ENCODE measurements at places on chromosomes 5 and 9.

GRCh38 chr9:5305741-5306140 is 1.2 kb upstream of the RLN2 start:
- DNase-seq = no peak

- no peak for DNase-seq
Measured at GRCh38 chr5:116013207-116013785, 19.0 kb upstream of the ARL14EPL start.

DNA sequence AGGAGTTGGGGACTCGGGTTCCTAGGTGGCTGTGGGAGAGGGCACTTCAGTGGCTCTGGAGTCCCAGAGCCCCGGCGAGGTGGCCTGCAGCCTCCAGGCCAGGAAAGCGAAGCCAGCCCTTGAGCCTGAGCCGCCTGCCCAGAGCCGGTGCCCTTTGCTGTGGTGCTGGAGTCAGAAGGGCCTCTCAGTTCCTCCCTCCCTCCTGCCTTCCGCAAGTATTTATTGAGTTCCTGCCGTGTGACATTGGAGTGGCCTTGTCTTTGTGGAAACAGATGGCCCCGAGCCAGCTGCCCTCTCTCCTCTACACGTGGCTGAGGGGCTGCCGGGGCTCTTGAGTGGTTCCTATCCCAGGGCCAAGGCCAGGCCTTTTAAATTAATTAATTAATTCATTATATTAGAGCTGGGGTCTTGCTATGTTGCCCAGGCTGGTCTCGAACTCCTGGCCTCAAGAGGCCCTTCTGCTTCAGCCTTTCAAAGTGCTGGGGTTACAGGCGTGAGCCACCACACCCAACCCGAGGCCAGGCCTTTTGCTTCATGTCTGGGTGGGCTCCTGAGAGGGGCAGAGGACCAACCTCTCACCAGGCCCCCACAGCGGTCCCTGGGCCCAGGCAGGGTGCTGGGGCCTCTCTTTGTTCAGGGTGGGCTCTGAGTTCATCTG is 45.6 kb upstream of the IER5L start:
- no peak for DNase-seq

- DNase-seq = no peak
Measured at GRCh38 chr5:61641748-61642565, 309.9 kb downstream of the ZSWIM6 start.

GRCh38 chr9:123615381-123615780 is 259.4 kb downstream of the CRB2 start:
- no peak for DNase-seq

DNA sequence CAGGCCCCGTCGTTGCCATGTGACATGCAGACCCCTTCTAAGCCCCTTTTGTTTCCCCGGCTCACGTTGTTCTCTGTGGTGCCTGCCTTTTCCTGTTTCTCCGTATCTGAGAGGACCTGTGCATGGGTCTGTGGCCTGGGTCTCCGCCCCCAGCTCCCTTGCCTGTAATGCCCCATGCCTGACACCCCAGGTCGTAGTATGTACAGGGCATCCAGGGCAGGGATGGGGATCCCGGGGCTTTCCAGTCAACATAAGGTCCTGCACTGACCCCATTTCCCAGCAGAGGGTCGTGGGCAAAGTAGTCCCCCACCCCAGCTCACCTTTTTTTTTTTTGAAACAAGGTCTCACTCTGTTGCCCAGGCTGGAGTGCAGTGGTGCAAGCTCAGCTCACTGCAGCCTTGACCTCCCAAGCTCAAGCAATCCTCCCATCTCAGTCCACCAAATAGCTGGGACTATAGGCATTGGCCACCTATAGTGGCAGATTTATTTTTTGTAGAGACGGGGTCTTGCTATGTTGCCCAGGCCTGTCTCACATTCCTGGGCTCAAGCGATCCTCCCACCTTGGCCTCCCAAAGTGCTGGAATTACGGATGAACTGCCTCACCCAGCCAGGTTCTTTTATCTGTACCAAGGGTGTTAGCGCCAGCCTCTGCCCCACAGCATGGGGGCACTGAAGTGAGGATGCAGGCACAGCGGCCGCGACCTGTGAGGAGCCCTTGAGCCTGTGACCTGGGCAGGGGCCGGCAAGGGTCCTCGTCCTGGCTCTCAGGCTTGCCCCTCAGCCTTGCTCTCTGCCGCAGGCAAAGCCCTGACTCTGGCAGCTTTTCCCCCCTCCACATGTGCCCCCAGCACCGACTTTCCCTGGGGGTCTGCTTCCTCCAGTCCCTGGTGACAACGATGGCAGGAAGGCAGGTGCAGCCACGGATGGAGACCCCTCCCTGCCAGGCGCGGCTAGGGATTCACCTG is 19.1 kb upstream of the QSOX2 start:
- DNase-seq = no peak

DNA sequence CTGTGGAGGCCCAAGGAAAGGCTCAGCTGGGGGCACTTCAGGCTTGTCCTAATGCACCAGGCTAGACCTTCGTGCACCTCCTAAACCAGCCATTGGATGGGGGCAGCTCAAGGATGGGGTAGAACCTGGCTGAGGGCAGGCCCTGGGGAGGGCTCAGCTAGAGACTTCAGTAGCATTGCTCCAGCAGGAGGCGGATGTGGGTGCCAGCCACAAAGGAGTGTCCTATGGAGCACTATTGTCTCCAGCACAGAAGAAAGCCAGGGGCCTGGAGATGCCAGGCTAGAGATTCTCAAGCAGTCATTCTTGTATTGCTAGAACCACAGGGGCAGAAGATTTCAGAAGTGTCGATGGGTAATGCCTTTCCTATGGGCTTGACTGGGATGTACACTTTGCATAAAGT is 131.8 kb downstream of the SYK start:
- DNase-seq = no peak

DNA sequence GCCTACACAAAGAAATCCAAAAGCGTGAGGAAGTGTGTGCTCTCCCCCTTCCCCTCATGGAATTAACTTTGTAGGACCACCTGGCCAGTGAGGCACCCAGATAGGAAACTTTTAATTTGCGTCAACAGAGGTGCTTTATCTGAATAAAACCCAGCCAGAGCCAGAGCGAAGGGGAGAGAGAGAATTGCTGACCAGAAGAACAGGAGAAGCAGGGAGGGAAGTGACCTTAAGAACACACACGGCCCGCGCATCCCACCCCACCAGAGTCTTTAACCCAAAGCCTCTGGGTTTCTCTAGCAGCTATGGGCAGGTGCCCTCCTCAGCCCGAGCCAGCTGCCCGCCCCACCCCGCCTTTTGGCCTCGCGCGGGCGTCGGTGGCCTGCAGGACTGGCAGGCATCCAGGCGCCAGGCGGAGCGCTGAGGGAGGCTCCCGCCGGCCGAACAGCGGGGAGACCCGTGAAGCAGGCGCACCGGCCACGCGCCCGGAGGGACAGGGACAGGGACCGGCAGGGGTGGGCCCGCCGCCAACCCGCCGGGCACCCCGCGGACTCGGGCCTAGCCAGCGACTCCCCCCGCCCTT is 580 bp downstream of the ERAP1 start:
- peak; percentile 49 for DNase-seq

GRCh38 chr5:142845402-142845921 is 75.3 kb downstream of the ARHGAP26 start:
- DNase-seq = peak; percentile 20

GRCh38 chr5:102049517-102049916 is 246.6 kb downstream of the SLCO4C1 start:
- no peak for DNase-seq

GRCh38 chr5:43730832-43731342 is 127.9 kb downstream of the NNT start:
- no peak for DNase-seq

GRCh38 chr5:14362491-14362890 is 219.1 kb upstream of the OTULINL start:
- peak; percentile 71 for DNase-seq

- no peak for DNase-seq
Measured at GRCh38 chr9:107158321-107158720, 124.8 kb upstream of the RAD23B start.

- no peak for DNase-seq
Measured at GRCh38 chr9:126549246-126550006, 64.3 kb upstream of the LMX1B start.

- no peak for DNase-seq
Measured at GRCh38 chr5:108238936-108239887, 142.7 kb downstream of the FBXL17 start.

DNA sequence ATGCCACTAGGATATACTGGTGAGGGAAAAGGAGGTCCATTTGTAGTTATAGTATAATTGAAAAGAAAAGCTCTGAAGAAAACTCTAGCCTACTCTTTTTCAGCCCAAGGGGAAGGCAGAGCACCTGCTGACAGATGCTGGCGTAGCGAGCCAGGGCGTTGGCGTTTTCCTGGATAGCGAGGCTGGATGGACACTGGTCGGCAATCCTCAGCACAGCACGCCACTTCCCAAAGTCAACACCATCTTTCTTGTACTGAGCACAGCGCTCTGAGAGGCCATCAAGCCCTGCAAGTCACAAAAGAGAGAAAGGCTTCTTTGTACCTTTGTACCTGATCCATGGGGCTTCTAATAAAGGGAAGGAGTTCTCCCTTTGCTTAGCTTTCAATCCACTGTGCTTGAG is 8.2 kb downstream of the ALDOB start:
- DNase-seq = no peak

DNA sequence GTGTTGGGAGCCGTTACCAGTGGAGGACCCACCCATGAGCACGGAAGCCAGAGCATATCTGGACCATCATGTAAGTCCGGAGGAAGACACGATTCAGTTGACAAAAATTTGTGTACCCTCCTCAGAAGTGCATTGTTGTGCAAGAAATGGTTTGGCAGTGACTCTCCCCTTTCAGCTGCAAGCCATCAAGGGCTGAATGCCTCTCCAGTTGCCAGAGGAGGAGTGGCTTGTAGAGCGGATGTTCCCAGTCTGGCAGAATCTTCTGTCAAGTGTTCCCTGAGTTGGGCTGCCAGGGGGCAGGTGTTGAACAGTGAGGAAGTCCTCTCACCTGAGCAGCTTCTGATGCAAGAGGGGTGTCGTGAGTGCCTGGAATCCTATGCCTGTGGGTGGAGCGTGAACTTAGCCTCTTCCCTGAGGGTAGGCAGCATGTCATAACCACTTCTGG is 27.6 kb upstream of the CDKN2AIPNL start:
- DNase-seq = no peak

All from inflammatory macrophage treated with lipopolysaccharide for 4 hours (primary cell).